ENCODE measurements at places on chromosomes 3 and 15. TPM values are rescaled to one million over a fixed set of nuclear protein-coding genes. Genes with fewer than 3 reads are reported as not detected.

- no peak for ATAC-seq
Measured at GRCh38 chr3:136787349-136787748, 31.6 kb upstream of the SLC35G2 start.

DNA sequence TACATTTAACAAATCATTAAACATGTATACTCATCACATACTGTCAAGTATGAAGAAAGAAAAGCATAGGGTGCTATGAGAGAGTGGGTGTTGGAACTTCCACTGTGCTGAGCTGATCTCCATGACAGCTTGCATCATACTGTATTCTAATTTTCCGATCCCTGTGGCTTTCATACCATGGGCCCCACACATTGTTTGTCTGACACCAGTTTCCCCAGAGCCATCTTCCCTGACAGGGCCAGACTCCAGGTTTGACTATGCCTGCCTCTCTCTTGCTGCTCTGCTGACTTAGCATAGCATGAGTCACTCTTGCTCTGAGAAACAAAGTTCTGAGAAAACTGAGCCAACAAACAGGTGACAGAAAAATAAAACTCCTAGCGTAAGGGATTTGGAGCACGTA lies 37.0 kb upstream of the CASR start:
- ATAC-seq, result peak; percentile 88

GRCh38 chr3:72186400-72186855 lies 401.5 kb upstream of the PROK2 start:
- ATAC-seq, result no peak

GRCh38 chr15:40275954-40276353 lies 6.9 kb downstream of the ANKRD63 start:
- ATAC-seq, result no peak

PTPRG gene
- 9.2 TPM for total RNA-seq

All from esophagus mucosa (tissue), 1 donor.